ENCODE measurements at places on chromosomes 7 and 10.

GRCh38 chr7:64888561-64888900 lies 14.5 kb upstream of the ZNF273 start:
- no peak for DNase-seq

DNA sequence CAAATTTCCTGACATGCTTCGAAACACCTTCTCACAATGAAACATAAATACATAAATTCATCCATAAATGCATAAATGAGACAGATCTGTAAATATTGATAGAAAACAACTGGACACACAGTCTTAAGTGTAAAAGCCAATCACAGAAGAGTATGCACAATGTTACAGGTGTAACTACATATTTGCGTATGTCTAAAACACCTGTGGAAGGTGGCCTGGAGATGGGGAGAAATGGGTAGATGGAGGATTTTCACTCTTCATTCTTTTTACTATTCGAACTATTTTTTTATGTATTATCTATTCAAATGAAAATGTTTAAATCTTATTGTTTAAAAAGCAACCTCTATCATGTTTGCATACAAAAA lies 860 bp downstream of the IQUB start:
- no peak for DNase-seq

DNA sequence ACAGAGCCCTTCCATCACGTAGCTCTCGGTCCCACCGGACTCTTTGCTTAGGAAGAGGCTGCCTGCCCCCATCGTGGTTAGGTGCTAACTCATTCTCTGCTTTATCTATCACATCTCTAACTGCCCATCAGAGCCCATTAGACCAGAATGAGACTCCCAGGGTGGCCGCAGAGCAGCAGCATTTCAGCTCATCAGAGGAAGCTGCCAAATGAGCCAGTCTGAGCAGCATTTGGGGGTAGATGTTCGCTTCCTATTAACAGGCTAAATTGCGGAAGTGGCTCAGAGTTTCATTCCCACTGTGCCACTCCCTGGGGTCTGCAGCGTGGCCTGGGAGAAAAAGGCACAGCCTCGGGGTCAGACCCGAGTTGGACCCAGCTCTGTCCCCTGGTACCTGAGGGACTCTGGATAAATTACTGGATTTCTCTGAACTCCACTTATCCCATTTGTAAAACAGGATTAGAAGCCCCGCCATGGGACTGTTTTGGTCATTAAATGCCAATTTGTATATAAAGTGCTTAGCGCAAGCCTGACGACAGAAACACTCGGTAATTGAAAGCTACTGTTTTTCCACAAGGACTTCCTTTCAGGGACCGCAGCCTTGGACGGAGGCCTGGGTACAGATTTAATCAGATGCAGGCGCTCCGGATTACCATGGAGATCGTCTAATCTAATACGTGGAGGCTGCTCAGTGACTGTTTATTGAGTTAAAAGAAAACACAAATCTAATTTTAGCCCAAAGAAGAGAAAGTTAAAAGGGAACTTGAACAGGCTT lies 73.8 kb upstream of the PRLHR start:
- DNase-seq = no peak

DNA sequence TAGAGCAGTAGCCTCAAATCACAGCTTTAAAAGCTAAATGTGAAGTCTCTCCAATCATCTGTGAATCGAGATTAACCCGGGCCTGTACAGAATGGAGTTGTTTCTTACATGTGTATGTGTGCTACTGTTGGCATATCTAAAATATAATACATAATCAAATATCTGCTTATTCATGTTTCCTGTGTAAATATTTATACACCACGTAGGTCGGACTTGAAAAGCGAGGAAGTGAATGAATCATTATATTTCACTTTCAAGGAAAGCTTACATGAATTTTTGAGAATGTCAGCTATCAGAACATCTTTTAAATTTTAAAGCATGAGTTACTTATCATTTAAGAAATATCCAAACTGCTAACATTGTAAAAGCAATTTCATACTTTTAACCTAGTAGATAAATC lies 233.3 kb downstream of the SLC25A13 start:
- DNase-seq = no peak

DNA sequence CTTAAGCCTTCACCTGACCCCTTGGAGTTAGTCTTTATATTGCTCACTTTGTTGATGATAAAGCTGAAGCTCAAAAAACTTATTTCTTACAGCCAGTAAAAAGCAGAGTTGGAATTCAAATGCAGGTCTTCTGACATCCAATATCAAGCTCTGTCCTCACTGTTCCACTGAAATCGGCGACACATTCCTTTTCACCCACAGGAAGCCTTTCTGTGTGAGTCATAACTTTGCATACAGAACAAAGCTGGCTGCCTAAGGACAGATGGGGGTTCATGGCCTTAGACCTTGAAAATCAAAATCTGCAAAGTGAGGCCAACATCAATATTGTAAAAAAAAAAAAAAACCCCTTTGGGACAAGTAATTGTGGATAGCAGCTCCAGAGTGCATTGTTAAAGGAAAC lies 21.8 kb upstream of the AKR1B1 start:
- DNase-seq = no peak

- DNase-seq = no peak
Measured at GRCh38 chr10:74586088-74586585, 240.3 kb upstream of the KAT6B start.
